KBM-7 (cell line): ENCODE measurements at places on chromosomes 5 and 9.

DNA sequence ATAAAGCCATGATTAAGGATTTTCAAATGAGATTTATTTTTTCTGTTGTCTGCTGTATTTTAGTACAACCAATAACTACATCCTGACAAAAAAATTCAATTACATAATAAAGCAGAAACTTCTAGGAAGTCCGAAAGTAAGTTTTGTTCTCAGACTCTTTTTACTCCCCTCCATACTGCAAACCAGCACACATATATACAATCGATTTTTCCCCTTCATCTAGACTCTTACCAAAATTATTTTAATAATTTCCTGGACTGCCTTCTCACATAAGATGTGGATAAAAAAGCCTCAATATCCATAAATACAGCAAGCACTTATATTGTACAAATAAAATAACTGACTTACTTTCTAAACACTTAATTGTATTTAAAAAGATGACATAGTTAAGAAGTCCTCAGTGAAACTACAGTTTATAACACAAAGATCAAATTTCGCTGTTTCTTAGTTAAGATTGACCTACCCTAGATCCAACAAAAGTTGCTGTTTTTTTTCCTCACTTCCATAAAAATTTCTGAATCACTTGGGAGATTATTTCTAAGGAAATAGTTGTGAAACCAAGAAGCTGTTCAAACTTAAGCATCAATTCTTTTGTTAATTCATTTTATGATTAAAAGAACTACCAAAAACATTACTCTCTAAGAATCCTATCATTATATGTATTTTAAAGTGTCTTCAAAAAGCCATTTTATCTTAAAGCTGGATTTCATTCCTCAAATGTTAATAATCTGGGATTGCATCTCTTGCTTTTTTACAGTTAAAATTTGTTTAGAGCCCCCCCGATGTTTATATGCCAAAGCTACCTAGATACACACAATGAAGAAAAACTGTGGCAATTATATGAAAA, 74.7 kb upstream of the IFNE start:
- no peak for DNase-seq

DNA sequence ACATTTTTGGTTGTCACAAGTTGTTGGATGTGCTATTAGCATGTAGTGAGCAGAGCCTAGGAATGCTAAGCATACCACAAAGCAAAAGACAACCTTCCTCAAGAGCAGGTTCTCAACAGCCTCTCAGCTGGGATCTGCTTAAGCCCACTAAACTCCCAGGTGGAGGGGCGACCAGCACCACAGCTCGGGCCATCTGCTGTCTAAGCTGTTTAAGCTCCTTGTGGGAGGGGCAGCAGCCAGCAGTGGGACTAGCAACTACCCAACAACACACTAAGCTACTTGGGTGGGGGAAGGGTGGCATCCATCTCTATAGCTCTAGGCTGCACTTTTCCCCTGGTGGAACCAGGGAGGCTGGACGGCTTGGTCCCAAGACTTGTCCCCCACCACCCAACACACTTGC, 1052.7 kb upstream of the ARRDC3 start:
- no peak for DNase-seq

DNA sequence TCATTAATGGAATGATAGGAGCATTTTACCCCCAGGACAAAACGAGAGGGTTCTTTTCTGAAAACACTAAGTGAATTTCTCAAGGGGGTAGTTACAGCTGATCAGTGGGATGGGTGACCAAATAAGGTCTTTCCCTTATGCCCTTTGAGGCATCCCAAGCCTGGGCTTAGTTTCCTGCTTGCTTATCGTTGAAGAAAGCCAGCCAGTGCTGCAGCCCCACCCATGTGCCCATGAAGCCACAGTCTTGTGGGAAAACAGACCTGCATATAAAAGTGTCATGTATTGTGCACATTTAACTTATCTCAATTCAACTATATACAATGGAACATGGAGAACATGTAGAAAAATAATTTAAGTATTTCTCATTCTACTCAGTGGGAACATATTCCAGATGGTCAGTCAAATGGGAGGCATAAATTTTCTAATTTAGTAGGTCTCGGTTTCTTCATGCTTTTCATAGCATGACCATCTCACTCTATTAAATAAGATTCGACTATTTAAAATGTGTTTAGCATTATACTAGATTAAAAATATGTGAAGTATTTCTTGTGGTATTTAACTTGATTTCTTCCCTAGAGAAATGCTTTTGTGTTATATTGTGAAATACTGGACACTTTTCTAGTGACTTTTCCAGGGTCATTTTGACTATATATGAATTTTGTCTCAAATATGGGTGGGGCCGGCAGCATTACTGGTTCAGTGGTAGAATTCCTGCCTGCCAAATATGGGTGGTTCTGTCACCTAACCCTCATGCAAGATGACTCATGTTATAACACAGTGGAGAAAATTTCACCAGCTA, 189.7 kb upstream of the SGCD start:
- no peak for DNase-seq

DNA sequence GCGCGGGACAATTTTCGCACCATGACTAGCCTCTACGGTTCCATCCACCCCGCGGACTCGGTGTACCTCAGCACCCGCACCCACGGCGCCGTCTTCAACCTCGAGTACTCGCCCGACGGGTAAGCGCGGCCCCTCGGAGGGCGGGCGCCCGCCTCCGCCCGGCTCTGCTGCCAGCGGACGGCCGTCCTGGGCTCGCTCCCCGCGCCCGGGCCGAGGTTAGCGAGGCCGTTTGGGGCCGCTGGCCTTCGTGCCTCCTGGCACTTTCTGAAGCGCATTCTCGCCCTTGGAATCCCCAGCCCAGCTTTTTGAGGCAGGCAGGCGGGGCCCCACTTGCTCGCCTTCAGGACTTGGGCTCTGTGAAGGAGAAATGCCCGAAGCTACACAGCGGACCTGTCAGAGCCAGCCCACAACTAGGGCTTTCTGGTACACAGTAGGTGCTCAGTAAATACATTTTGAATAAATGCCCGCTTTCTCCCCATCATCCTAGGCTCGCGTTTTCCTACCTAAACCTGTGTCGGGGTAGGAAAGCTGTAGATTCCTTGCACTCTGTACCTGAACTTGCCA, 772 bp downstream of the DCAF10 start:
- DNase-seq, result peak; percentile 42

GRCh38 chr5:30183795-30184194, 1009.7 kb upstream of the CDH6 start:
- DNase-seq, result no peak

- DNase-seq, result no peak
Measured at GRCh38 chr9:22992780-22993179, 546.2 kb downstream of the DMRTA1 start.
